Keratinocyte (primary cell): ENCODE measurements at places on chromosomes 12 and 14.
A peak's percentile ranks its signal among the peaks of the same experiment; 100 is the strongest.

- no peak overlapping the region for H3K4me3 ChIP-seq
- no peaks in the 10 kb centered on the region for H3K4me1 ChIP-seq
- DNase-seq, result peak; percentile 55
- no peaks in the 10 kb centered on the region for H3K27me3 ChIP-seq
- no peak overlapping the region for H3K27ac ChIP-seq
Measured at GRCh38 chr12:8011331-8011730, 21.2 kb upstream of the FOXJ2 start.

- H3K27me3 ChIP-seq, result no peaks in the 10 kb centered on the region
- no peaks in the 10 kb centered on the region for H3K36me3 ChIP-seq
- H3K4me3 ChIP-seq, result no peak overlapping the region
- no peak for DNase-seq
- no peak overlapping the region for H3K27ac ChIP-seq
- peaks cover 45% of the 10 kb centered on the region for H3K4me1 ChIP-seq
Measured at GRCh38 chr14:61535458-61535857, 159.9 kb upstream of the HIF1A start.

DNA sequence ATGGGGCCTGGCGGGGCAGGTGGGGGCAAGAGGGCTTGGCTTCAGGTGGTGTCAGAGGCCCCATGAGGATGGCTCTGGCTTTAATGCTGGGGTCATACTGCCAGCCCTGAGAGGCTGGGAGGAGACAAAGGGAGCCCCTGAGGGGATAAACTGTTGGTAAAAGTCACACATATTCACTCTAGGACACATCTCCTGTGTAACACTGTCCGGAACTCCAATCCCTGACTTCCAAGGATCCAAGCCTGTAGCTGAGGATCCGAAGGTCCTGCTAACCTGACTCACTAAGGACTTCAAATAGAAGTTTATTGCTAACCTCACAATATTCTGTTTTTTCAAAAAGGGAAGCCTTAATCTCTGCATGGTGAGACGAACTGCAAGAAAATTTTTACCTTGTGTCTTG is 39.2 kb upstream of the GPR68 start:
- no peak overlapping the region for H3K27ac ChIP-seq
- no peaks in the 10 kb centered on the region for H3K36me3 ChIP-seq
- no peaks in the 10 kb centered on the region for H3K27me3 ChIP-seq
- no peak overlapping the region for H3K4me3 ChIP-seq
- DNase-seq, result no peak

- no peak overlapping the region for H3K27ac ChIP-seq
- no peaks in the 10 kb centered on the region for H3K27me3 ChIP-seq
- DNase-seq, result no peak
Measured at GRCh38 chr12:85621041-85621440, 215.2 kb downstream of the RASSF9 start.

- no peaks in the 10 kb centered on the region for H3K36me3 ChIP-seq
- H3K27me3 ChIP-seq, result no peaks in the 10 kb centered on the region
- H3K27ac ChIP-seq, result no peak overlapping the region
- peaks cover 18% of the 10 kb centered on the region for H3K4me1 ChIP-seq
Measured at GRCh38 chr12:82803201-82803600, 116.5 kb downstream of the TMTC2 start.

DNA sequence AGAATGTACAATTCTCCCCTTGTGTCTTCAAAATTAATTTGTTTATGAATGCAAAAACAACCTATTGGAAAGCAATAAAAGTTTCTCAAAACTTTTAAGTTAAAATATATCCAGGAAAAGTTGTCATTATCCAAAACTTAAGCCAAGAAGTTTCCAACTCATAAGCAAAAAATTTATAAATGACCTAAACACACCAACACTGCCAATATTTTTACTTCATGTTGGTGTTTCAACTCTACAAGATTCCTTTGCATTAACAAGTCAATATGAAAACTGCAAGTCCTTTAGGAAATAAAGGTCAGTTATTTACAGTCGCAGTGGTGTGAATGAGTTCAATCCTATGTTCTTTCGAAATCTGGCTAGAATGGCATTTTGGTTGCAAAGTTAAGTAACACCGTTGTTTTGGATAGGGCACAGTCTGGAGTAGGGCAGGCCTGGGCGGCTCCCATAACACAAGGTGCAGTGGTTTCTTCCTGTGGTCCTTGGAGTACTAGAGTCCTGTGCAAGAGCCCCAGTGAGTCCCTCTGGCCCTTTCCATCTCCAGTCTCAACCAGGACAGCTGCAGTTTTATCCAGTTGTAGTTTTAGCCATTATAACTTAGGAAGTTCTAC is 151.4 kb downstream of the MED13L start:
- no peaks in the 10 kb centered on the region for H3K27me3 ChIP-seq
- H3K36me3 ChIP-seq, result no peaks in the 10 kb centered on the region
- H3K4me3 ChIP-seq, result no peak overlapping the region
- peaks cover 36% of the 10 kb centered on the region for H3K4me1 ChIP-seq
- no peak for DNase-seq
- peak overlapping the region; percentile 10 for H3K27ac ChIP-seq

DNA sequence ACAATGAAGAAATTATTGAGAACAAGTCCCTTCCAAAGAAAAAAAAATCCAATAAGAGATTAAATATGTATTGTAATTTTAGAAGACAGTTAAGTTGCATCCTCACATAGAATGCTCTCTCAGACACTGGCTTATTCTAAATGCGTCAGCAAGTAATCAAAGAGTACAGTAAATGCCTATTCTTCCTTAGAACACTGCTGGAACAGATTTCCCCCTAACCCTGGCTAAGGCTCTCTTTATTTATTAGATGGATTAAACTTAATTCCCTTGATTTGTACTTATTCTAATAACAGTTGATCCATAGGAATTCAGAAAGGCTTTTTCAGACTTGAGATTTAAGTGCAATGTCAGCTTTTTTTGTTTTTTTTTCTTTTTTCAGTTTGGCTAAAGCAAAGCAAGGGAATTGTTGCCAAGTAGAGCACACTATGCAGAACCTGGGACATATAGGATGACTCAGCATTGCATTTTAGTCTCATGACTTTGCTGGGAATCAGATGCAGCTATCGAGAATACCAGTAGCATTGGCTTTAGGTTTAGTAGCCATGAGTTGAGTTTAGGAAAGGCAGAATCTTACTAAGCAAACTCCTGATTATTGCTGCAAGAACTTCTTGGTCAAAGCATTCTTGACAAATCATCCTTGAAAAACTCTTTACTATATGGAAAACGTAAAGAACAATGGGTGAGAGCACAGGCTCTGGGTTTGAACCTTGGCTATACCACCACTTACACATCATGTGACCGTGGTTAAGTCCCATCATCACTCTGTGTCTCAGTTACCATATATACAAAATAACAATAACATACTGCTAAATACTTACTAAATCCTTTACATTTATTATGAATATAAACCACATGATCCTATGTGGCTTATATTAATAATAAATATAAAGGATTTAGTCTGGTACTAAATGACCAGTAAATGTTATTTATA is 26.7 kb downstream of the MED21 start:
- no peaks in the 10 kb centered on the region for H3K27me3 ChIP-seq
- no peaks in the 10 kb centered on the region for H3K36me3 ChIP-seq
- peaks cover 12% of the 10 kb centered on the region for H3K4me1 ChIP-seq
- no peak overlapping the region for H3K4me3 ChIP-seq
- peak; percentile 35 for DNase-seq

DNA sequence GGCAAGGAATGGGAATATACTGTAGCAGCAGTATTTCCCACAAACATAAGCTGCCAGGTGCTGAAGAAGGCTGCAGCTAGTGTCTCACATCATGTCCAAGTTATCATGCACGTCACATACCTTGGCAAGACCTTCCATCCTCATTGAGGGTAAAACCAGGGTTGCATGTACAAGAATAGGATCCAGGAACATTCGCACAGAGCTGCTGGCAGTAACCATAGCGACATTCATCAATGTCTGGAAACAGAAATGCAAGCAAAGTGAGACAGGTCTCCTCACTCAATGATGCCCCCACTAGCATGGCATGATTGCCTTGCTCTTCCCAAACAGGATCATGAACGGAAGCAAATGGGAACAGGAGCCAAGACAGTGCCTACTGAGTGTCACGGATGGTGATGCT is 23.8 kb upstream of the TC2N start:
- no peaks in the 10 kb centered on the region for H3K4me1 ChIP-seq
- no peaks in the 10 kb centered on the region for H3K36me3 ChIP-seq
- H3K27ac ChIP-seq, result no peak overlapping the region
- no peak for DNase-seq

- DNase-seq, result no peak
- H3K36me3 ChIP-seq, result no peaks in the 10 kb centered on the region
- no peak overlapping the region for H3K27ac ChIP-seq
- H3K4me3 ChIP-seq, result no peak overlapping the region
Measured at GRCh38 chr14:44609201-44609600, 102.1 kb upstream of the FSCB start.

- no peak overlapping the region for H3K27ac ChIP-seq
- DNase-seq, result no peak
- no peaks in the 10 kb centered on the region for H3K27me3 ChIP-seq
- H3K4me3 ChIP-seq, result no peak overlapping the region
- H3K36me3 ChIP-seq, result peaks cover 5% of the 10 kb centered on the region
Measured at GRCh38 chr14:50649691-50650090, 18.4 kb downstream of the SAV1 start.

GRCh38 chr12:76927170-76927784 is 48.5 kb upstream of the CSRP2 start:
- H3K27me3 ChIP-seq, result no peaks in the 10 kb centered on the region
- no peak for DNase-seq
- no peak overlapping the region for H3K27ac ChIP-seq
- no peak overlapping the region for H3K4me3 ChIP-seq
- H3K4me1 ChIP-seq, result no peaks in the 10 kb centered on the region

DNA sequence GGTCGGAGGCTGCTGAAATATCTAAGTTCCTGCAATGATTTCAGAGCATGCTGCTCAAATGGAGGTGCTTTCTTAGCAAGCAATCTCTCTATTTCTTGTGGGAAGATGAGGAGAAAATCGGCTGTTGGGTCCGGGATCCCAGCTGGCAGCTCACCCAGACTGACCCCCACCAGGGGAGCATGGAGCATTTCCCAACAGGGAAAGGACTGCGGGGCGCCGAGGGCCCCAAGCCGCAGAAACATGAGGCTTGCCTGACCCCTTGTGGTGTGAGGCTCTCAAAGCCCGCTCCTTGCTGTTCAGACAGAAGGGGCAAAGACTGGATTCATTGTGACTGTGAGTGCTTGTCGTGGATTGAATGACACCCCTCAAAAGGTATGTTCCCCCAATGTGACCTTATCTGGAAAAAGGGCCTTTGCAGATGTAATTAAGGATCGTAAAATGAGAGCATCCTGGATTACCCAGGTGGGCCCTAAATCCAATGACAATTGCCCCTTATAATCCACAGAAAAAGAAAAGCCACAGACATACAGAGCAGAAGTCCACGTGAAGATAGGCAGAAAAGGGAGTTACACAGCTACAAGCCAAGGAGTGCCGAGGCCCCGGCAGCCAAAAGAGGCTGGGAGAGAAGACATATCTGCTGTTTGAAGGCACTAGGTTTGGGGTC is 116.3 kb upstream of the VASH1 start:
- no peaks in the 10 kb centered on the region for H3K27me3 ChIP-seq
- no peak overlapping the region for H3K27ac ChIP-seq
- no peak overlapping the region for H3K4me3 ChIP-seq
- no peaks in the 10 kb centered on the region for H3K4me1 ChIP-seq
- no peaks in the 10 kb centered on the region for H3K36me3 ChIP-seq

- peaks cover 3% of the 10 kb centered on the region for H3K4me1 ChIP-seq
- no peak overlapping the region for H3K4me3 ChIP-seq
- H3K27ac ChIP-seq, result no peak overlapping the region
- H3K27me3 ChIP-seq, result peaks cover 3% of the 10 kb centered on the region
- no peak for DNase-seq
Measured at GRCh38 chr14:22474730-22475351, 114.2 kb downstream of the DAD1 start.

- no peak overlapping the region for H3K4me3 ChIP-seq
- no peaks in the 10 kb centered on the region for H3K4me1 ChIP-seq
- H3K27me3 ChIP-seq, result no peaks in the 10 kb centered on the region
Measured at GRCh38 chr12:23671881-23672280, 277.6 kb downstream of the SOX5 start.

DNA sequence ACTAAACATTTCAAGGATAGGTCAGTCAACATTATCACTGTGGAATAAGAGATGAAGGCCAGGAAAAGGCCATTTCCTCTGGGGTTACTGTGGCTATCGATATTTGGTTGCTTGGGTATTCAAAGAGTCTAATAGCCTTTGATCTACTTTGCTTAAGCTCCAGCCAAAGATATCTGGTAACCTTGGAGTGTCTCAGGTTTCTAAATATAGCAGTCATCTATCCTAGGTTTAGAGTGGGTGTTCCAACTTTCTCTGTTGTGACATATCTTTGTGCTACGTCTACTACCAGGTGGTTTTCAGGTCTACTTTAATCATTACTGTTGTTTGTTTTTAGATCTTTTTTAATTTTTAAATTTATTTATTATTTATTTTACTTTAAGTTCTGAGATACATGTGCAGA is 42.4 kb downstream of the RDH12 start:
- peaks cover 4% of the 10 kb centered on the region for H3K4me1 ChIP-seq
- DNase-seq, result no peak
- H3K27ac ChIP-seq, result no peak overlapping the region
- H3K27me3 ChIP-seq, result no peaks in the 10 kb centered on the region
- no peak overlapping the region for H3K4me3 ChIP-seq

DNA sequence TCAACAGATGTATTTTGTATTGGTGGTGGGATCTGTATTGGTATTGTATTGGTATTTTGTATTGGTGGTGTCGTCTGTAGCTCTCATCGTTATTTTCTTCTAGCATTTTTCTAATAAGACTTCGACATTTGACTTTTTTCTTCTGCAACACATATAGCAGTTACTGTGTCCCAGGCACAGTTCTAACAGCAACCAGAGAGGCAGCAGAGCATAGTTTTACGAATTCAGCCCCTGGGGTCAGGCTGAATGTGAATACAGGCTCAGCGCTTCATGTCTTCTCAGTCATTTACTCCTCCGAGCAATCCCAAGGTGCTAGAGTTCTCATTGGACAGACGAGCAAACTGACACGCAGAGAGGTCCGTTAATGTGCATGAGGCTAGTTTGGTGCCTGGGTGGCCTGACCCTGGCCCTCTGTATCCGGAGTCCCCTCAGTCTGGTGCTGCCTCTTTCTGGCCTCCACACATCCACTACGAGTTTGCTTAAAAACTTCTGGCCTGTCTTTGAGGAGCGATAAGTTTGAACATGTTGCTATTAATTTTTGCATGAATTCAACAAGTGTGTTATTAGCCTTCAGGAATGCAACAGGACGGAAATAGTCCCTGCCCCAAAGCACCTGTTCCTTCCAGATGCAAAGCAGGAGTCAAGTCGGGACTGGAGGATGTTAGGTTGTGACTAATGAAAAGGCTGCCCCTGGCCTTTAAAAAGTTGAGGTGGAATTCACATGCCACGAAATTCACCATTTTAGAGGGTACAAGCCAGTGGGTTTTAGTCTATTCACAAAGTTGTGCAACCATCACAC is 87.0 kb downstream of the GLT1D1 start:
- H3K4me1 ChIP-seq, result no peaks in the 10 kb centered on the region
- DNase-seq, result no peak
- H3K36me3 ChIP-seq, result no peaks in the 10 kb centered on the region
- H3K27me3 ChIP-seq, result no peaks in the 10 kb centered on the region
- H3K27ac ChIP-seq, result no peak overlapping the region
